Hematopoietic multipotent progenitor cell treated with erythropoietin and hydrocortisone succinate and interleukin-3 and kit ligand, for 8 days (in vitro differentiated cells): ENCODE measurements at places on chromosomes 13 and 19.

GRCh38 chr19:14059093-14059480 lies 2.8 kb downstream of the PALM3 start:
- peak; percentile 34 for DNase-seq

- no peak for DNase-seq
Measured at GRCh38 chr19:18875726-18876125, 20.2 kb downstream of the CERS1 start.

DNA sequence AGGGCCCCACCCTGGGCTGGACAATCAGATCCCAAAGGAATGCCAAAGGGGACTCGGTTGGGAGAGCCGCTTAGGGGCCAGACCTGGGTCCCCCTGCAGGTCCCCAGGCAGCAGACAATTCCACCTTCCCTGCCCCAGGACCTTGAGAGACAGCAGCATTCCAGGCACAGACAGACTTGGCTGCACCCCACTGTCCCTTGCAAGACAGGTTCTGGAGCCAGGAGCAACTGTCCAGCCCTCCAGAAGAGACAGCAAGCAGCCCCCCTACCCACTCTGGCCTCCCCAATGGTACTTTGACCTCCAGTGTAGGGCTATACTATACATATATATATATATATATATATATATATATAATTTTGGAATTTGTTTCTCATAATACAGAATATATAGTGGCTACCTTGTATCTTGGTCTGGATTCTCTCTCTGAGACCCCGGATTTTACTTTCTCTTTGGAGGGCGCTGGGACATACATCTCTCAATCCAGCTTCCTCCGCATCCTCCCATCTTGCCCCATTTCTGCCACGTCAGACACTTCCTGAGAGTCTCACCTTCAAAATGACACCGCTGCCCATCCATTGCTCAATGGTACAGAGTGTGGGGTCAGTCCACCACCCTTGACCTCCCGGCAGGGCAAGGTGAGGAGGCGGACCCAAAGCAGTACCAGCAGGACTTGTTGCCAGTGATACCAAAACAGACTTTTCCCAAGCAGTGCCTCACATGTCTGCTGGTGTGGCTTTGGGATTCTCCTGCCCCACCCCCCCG lies 12.7 kb downstream of the SMIM24 start:
- no peak for DNase-seq

DNA sequence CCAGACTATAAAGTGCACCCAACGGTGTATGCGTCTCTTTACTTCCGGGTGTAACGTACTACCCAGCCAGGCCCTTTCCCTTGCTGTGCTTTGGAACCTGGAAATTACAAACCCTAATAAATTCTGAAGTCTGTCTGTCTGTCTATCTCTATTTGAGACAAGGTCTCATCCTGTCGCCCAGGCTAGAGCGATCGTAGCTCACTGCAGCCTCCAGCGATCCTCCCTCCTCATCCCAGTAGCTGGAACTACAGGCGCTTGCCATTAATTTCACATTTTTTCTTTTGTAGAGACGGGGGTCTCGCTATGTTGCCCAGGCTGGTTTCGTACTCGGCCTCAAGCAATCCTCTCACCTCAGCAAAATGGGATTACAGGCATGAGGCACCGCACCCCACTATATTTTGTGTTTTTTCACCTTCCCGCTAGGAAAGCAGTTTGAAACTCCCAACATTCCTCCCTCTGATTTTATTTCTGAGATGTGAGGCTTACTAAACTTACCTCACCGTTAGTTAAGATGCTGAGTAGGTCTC lies 469 bp upstream of the RNF6 start:
- DNase-seq = no peak

DNA sequence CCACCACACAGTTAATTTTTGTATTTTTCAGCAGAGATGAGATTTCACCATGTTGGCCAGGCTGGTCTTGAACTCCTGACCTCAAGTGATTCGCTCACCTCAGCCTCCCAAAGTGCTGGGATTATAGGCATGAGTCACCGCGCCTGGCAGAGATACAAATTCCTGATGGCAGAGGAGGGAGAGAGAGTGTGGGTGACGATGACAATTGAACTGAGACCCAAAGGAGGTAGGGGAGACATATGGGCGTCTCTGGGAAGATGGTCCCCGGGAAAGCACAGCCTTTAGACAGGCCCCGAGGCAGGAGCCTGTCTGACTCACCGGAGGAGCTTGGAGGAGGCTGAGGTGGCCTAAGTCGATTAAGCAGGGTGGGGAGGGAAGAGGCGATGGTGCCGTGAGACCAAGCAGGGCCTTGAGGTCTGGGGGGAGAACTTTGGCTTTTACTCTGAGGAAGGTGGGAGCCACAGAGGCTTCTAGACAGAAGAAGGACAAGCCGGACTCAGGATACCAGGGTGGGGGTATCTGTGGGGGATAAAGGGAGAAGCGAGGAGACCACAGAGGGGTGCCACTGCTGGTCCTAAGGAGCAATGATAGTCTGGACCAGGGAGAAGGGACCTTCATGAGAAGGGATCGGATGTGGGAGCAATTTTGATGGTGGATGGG lies 38.2 kb downstream of the ARRDC2 start:
- no peak for DNase-seq

DNA sequence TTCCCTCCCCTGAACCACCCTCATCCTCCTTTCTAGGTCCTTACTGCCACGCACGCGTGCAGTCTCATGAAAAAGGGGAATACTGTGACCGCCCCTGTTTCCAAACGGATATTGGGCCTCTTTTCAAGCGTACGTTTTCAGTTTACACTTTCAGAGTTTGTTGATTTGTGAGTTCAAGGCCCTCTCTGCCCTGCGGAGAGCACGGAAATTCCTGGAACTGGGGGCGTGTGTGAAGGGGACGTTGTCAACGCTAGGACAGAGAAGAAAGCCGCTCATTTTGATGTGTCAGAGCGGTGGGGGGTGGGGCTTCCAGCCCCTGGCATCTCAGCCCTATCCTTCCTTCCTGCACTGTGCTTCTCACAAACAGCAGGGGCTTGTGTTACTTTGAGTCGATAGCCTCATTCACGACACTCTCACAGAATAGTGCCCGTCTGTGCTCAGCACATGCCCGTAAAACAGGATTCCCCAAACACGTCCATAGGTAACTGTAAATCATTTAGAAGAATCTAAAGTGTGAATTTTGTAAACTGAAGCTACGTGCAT lies 137.6 kb upstream of the PEG3 start:
- DNase-seq = no peak

GRCh38 chr19:29878973-29879654 lies 62.9 kb upstream of the URI1 start:
- peak; percentile 39 for DNase-seq

DNA sequence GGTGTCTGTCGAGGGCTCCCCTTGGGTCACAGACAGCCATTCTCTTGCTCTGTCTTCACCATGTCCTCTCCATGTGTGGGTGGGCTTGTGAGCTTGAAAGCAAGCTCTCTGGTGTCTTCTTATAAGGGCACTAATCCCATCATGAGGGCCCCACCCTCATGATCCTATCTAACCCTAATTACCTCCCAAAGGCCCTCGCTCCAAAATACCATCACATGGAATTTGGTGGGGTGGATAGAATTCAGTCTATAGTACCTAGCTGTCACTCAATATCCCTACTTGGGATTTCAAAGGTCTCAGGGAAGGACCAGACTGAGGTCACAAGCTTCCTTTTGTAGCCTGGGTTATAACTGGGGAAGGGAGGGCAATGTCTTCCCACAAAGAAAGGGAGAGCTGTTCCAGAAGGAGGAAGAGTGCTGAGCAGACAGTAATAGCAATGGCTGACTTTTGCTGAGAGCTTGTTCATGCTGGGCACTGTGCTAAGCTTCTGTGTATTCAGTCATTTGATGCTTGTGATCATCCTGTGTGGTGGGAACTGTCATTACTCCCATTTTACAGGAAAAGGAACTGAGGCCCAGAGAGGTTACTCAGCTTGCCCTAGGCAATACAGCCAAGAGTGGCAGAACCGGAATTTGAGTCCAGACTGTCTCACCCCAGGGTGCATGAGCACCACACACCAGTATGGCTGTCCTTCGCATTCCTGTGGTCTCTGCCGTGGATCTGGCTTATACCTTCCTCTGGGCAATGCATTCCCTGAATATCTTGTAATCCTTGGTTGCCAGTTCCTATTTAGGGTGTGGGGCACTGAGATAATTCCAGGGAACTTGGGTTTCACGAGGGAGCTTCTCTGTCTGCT lies 8.2 kb downstream of the FXYD5 start:
- no peak for DNase-seq

DNA sequence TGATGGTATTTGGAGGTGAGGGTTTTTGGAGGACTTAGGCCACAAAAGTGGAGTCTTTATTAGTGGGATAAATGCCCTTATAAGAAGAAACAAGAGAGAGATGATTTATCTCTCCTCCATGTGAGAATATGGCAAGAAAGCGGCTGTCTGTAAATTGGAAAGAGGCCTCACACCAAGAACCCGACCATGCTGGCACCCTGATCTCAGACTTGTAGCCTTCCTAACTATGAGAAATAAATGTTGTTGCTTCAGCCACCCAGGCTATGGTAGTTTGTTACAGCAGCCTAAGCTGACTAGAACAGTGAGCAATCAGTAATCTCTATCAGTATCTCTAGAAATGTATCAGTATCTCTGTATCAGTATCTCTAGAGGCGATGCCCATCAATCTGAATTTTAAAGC lies 287.1 kb downstream of the OXGR1 start:
- DNase-seq = no peak

GRCh38 chr13:110665491-110666254 lies 40.2 kb downstream of the CARS2 start:
- DNase-seq = no peak

DNA sequence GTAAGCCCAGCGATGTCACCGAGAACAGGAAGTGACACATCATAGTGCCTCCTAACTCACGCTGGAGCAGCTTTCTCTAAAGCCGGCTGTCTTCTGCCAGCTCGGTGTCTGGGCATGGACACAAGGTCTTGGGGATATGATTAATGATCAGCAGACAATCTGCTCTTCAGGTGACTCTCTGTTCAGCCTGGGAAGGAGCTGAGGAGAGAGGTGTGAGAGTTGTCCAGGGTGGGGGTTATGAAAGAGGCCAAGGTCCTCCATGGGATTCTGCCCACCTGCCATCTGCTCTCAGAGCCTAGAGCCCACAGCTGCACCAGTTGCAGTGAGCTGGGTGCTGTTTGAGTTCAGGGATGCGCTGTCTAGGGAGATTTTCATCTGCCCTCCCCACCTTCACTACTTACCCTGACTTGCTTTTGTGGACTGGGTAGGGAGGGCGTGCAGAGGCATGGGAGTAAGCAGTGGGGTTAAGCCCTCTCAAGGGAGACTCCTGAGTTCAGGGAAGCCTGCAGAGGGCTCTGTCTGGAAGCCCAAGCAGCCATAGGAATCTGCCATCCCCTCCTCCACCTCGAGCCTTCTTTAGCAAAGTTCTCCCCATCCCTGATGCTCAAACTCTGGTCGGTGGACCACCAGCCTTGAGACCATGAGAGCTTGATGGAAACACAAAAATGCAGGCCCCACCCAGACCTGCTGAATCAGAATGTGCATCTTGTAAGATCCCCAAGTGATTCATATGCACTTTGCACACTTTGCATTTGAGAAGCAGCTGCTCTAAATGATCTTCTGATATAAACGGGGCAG lies 539.7 kb downstream of the RFC3 start:
- no peak for DNase-seq

GRCh38 chr13:31073859-31074718 lies 87.6 kb downstream of the HSPH1 start:
- DNase-seq = no peak

GRCh38 chr13:79483086-79483706 lies 2.2 kb downstream of the NDFIP2 start:
- DNase-seq = no peak

- DNase-seq = peak; percentile 20
Measured at GRCh38 chr13:61410669-61411297, 4.9 kb downstream of the PCDH20 start.

DNA sequence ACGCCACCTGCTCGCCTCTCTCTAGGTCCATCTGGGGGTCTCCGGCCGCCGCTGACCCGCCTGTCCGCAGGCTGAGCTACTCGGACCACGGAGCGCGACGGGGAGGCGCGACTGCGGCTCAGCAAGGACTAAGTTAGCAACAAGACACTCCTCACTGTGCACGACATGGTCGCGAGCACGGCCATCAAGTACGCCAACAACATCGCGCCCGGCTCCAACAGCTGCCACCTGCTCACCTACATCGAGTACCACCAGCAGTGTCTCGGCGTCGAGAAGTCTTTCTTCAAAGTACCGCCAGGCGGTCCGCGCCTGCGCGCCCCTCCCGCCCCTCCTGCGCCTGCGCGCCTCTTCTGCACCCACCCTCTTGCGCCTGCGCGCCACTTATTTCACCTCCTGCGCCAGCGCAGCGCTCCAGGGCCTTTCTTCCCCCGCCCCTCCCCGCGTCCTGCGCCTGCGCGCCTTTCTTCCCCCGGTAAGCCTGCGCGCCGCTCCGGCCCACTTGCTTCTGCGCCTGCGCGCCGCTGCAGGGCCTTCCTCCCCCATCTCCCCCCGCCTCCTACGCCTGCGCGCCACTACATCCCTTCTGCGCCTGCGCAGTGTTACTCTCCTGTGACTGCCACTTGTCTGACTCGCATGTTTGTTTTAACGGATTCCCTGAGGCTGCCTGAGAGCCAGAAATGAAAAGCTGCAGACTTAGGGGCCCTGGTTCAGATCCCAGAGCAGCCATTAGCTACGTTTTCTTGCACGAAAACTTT lies 64.0 kb downstream of the ACSBG2 start:
- DNase-seq = peak; percentile 99

GRCh38 chr19:7858109-7858770 lies 15.9 kb downstream of the PRR36 start:
- DNase-seq = no peak

DNA sequence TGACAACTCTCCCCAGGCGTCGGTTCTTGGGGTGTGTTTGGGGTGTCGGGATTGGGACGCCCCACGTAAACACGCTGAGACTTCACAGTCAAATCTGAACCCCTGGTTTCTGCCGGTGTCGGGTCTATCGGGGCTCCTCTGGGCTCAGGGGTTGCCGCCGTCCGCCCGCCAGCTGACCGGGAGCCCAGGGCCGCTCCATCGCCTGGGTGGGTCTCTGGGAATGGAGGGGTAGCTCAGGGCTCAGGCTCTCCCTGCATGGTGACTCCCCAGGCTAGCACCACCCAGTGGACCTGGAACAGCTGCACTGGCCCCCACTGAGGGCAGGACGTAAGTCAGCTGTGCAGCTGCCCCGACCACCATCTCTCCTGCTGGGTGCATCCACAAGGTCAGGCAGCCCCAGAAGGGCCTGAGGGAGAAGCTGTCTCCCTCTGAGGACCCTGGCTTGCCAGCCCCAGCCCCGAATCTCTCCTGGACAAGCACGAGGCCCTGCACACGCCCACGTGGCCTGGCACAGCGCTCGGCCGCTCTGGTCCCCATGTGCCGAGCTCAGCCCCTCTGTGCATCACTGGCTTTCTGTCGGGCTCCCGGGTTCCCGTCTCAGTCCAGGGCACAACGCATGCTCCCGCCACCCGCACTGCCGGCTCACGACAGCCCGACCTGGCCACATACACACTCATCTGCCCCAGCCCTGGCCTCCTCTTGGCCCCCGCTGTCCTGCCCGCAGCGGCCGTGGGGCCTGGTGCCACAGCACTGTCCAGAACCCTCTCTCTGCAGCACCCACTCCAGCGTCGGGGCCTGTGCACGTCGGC lies 6.1 kb downstream of the RNF126 start:
- no peak for DNase-seq

GRCh38 chr19:34179066-34179465 lies 6.8 kb downstream of the LSM14A start:
- no peak for DNase-seq
